Renal cortical epithelial cell (primary cell): ENCODE measurements at places on chromosomes 7 and 10.
A peak's percentile ranks its signal among the peaks of the same experiment; 100 is the strongest.

DNA sequence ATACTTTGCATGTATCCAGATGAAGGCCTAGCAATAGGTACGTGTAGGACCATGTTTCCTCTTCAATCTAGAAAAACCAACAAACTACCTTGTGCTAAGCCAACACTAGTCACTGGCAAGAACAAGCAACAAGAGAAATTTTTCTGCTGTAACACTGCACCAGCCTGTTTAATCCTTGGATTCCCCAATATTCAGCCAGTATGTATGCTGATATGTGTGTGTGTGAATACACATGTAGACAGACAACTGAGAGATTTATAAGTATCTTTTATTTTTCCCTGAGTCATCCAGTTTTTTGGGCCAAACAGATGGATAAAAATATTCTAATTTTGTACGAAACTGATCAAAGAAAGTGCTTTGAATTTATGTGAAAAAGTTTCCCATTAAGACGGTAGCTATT, 26.2 kb downstream of the GLI3 start:
- no peak for DNase-seq

GRCh38 chr10:56091872-56092271, 269.2 kb downstream of the ZWINT start:
- DNase-seq: no peak

GRCh38 chr7:148481971-148482626, 108.5 kb upstream of the C7orf33 start:
- no peak for DNase-seq

GRCh38 chr10:100183481-100183880, 2.3 kb downstream of the ERLIN1 start:
- peak; percentile 51 for DNase-seq

GRCh38 chr7:30707391-30708357, 25.4 kb upstream of the CRHR2 start:
- no peak for DNase-seq

GRCh38 chr7:130461272-130461671, 20.5 kb upstream of the CEP41 start:
- no peak for DNase-seq

DNA sequence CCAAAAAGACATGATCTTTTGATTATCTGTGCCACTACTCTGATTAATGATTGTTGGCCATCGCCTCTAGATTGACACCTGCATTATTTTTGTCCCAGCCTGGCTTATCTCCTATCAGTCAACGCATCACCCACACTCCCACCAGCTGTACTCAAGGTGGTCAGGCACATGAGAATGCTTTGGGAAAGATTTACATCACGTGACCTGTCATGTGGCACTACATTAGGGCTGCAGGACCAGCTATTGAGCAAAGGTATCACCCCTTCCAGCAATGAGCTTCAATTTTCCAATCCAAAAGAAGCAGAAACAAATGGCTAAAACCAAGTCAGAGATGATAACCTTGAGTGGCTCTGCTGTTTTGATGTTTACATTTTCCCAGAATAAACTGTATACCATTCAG, 204.3 kb downstream of the PLXNA4 start:
- no peak for DNase-seq

DNA sequence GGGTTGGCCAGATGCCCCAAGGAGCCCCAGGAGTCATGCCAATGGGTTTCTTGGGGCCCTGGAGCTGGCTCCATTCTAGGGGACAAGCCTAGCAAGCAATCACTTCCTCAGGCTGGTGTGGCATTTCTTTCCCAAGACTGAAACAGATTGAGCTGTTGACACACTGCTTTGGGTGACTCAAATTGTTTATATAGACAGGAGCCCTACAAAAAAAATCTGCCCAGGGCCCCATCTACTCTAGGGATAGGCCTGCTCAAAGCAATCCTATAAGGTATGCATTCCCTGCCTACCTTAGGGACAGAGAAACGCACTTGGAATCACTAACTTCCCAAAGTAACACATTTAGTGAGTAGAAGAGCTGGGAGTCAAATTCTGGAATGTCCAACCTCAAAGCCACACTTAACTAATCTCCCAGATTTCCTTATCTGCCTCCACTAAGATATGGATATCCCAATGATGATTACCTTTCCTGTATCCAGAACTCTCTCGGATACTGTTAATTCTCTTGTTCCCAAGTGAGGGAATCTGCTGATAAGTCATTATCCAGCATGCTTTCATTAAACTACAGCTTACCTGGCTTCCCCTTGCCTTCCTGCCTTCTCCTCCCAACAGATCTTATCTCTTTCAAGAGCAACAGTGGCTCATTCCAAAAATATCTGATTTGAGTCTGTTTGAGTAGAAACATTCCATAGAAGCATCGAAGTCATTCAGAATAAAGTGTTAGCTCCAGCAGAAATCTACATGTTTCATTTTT, 3.1 kb downstream of the ABLIM1 start:
- DNase-seq: no peak
